ENCODE measurements at places on chromosomes 3 and 15.
A peak's percentile ranks its signal among the peaks of the same experiment; 100 is the strongest.

- DNase-seq = no peak
Measured at GRCh38 chr3:172324611-172325203, 123.5 kb downstream of the GHSR start.

GRCh38 chr3:55524565-55525244 is 37.6 kb upstream of the WNT5A start:
- DNase-seq = no peak

DNA sequence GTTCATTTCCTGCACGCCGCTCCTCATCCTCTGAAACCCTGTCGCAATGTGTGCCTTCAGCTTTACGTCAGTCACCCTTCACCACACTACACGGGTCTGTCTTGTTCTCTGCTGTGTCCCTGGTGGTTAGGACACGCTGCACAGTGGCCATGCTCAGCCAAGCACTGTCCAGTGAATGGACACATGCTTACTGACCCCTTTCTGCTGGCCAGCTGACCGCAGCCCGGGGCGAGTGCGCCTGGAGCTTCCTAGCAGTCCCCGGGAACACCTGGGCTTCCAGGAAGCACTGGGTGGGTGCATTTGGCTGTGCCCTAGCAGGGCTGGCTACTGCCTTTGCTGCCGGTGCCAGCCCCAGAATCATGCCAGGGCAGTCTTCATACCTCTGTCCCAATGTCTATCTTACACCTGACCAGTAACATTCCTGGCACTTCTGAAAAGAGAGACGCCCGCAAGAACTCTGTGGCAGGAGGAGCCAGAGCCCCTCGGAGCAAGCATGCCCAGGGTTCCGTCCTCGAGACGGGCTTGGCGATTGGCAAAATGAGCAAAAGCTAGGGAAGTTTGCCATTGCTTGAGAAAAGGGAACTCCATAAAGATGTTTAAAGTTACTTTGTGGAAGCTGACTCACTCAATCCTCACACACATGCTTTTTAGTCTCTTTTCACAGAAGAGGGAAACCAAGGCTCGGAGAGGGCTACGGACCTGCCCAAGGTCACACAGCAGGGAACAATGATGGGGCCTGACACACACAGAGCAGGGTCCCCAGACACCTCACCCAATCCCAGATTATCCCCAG is 15.7 kb upstream of the ZXDC start:
- no peak for DNase-seq

- DNase-seq = peak; percentile 30
Measured at GRCh38 chr3:129627350-129628168, 21.1 kb upstream of the PLXND1 start.

- DNase-seq = no peak
Measured at GRCh38 chr15:67843571-67844387, 3.9 kb upstream of the RNU6-1 start.

- no peak for DNase-seq
Measured at GRCh38 chr15:58528188-58528870, 96.5 kb downstream of the LIPC start.

DNA sequence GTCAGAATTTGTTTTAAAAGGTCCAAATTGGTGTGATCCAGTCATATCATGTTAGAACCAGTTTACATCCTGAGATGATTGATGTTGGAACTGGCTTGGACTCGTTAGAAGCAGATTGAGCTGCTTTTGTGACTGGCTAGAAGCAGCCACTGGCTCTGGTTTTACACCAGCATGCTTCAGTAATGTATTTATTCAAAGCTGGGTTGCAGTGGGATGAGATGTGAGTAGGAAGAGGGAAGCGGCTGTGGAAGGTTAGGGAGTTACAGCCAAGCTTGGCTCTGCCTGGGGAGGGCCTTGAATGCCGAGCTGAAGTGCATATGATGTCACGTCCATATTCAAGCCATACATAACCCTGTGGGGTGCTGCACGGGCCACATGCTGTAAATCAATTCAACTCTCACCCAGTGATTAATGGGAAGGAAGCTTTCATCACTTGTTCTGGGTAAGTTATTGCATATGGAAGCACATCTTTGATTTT is 104.0 kb upstream of the SMAD3 start:
- no peak for DNase-seq

DNA sequence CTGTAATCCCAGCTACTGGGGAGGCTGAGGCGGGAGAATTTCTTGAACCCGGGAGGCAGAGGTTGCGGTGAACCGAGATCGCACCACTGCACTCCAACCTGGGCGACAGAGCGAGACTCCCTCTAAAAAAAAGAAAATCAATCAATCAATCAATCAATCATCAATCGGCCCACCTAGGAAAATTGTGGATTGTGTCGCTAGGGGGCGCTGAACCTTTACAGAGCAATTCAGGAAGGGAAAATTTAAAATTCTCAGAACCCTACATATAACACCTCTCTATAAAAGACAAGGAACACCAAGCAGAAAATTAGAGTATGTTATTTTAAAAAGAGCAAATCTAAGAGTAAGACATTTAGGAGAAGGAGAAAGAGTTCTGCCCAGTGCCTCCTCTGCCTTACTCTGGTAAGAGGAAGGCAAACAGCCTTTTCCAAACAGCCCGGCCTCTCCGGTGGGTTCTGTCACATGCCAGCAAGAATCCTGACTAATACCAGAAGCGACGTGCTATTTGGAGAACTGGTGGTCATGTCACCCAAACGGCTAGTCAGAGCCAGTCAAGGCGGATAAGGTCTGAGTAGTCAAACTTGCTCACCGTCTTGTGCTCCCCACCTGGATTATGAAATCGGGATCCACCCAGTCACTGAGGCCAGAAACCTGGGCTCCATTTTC is 22.3 kb upstream of the SMCO1 start:
- DNase-seq = peak; percentile 52

DNA sequence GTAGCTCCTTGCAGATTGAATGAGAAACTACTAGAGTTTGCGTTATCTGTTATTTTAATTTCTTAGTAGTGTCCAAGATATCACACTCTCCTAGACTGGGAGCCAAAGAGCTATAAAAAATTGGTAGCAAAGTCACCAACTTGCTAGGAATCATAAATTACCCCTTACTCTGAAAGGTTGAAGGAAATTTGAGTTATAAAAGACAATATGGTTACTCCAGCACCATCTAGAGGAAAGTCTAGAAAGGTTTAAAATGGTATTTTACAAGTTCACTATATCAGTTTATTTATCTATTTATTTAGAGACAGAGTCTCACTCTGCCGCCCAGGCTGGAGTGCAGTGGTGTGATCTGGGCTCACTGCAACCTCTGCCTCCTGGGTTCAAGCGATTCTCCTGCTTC is 121.6 kb downstream of the RBPMS2 start:
- DNase-seq = no peak

DNA sequence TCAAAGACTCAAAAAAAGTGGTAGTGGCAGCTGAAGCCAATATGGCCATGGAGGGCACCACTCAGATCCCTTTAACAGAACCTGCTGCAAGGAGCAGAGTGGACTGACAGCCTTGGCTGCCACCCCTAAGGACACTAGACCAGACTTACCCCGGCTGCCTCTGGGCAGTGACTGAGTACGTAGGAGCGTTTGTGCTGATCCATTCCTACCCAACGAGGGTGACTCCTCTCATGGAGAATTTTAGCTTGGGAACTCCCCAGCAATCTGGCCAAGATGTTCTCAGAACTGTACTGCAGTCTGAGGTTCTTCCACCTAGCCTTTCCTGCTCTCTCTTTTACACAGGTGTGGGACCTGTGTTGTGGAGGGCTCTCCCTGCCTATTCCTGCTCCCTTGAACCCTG is 22.1 kb downstream of the CLEC3B start:
- no peak for DNase-seq

DNA sequence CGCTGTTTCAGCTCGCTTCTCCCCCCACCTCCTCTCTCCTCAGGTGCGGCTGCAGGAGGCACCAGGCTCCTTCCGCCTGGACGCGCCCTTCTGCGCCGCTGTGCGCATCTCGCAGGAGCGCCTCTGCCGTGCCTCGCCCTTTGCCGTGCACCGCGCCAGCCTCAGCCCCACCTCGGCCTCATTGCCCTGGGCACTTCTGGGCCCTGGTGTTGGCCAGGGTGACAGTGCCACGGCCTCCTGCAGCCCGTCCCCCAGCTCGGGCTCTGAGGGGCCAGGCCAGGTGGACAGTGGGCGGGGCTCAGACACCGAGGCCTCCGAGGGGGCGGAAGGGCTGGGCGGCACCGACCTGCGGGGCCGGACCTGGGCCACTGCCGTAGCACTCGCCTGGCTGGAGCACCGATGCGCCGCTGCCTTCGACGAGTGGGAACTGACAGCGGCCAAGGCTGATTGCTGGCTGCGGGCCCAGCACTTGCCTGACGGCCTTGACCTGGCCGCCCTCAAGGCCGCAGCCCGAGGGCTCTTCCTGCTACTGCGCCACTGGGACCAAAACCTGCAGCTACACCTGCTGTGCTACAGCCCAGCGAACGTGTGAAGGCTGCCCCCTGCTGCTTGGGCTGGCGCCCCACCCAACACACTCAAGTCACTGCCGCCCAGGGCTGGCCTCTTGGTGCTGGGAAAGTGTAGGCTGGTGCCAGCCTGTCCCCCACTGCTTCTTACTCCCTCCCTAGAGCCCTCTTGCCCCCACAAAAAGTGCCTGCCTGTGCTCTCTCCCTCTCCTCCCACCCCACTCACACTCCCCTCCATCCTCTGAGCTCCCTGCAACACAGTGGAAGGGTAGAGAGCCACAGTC is 7.1 kb downstream of the ALG3 start:
- DNase-seq = no peak

DNA sequence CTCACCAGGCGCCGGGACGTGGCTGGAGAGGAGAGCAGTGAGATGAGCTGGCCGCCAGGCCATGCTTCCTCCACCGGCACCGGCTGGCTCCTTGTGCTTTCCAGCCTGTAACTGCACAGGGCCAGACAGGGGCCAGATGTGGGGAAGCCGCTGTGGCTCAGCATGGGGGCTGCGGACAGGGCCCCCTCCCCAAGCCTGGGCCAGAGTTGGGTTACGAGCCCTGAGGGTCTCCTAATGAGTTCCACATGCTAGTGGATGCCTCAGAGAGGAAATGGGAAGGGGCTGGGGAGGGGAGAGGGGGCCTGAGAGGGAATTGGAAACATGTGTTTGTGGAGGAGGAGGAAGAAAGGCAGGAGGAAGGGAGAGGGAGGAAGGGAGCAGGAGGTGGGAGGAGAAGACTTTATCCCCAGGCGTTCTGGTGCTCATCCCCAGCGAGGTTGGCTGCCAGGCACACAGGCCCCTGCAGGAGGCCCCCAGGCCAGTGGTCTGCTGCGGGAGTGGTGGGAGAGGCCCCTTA is 11.7 kb upstream of the DUSP7 start:
- DNase-seq = no peak

GRCh38 chr15:99475754-99476412 is 89.9 kb upstream of the MEF2A start:
- no peak for DNase-seq

- no peak for DNase-seq
Measured at GRCh38 chr3:60577601-60578000, 673.7 kb downstream of the FHIT start.

DNA sequence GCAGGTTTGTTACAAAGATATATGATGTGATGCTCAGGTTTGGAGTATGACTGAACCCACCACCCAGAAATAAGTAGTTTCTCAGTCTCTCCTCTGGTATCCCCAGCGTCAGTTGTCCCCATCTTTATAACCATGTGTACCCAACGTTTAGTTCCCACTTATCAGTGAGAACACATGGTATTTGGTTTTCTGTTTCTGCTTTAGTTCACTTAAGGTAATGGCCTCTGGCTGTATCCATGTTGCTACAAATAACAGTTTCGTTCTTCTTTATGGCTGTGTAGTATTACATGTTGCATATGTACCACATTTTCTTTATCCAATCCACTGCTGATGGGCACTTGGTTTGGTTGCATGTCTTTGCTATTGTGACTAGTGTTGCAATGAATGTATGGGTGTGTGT is 132.3 kb downstream of the LMLN start:
- no peak for DNase-seq

- DNase-seq = no peak
Measured at GRCh38 chr3:156760333-156760732, 65.8 kb upstream of the LEKR1 start.

- DNase-seq = no peak
Measured at GRCh38 chr3:191768421-191768820, 307.5 kb downstream of the PYDC2 start.

- DNase-seq = no peak
Measured at GRCh38 chr3:51929420-51930003, 12.2 kb downstream of the RRP9 start.

- no peak for DNase-seq
Measured at GRCh38 chr3:97960993-97961766, 11.1 kb downstream of the RIOX2 start.

- no peak for DNase-seq
Measured at GRCh38 chr15:59522988-59523461, 85.0 kb downstream of the FAM81A start.

DNA sequence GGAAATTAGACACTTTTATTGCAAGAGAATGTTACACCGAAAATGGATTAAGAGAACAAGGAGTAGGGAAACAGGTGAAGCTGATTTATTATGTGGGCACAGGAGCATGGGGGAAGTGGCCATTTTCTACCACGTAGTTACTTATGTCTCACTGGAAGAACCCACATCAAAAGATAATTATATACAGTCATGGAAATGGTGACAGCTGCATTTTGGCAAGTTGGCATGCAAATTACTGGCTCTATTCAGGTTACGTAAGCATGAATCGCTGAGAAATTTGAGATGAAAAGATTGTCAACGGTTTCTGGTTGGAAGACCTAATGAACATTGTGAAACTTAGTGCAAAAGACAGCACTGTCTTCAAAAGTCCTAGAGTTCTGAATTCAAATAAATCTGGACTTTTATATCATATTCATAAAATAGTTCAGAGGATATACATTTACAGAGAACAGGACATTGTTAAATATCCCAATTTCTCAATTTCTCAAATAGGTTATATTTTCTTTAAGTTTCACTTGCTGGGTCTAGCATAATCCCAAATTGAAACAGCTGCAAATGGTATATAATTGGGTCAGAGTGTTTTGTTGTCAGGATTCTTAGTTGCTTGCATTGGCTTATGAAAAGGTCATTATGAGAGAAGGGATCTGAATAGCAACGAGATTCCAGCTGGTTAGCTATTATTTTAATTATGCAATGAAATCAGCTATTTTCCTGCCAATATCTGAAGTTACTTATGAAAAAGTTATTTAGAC is 567.8 kb downstream of the ZPLD1 start:
- DNase-seq = no peak

GRCh38 chr3:136672457-136672856 is 79.7 kb downstream of the STAG1 start:
- DNase-seq = no peak

DNA sequence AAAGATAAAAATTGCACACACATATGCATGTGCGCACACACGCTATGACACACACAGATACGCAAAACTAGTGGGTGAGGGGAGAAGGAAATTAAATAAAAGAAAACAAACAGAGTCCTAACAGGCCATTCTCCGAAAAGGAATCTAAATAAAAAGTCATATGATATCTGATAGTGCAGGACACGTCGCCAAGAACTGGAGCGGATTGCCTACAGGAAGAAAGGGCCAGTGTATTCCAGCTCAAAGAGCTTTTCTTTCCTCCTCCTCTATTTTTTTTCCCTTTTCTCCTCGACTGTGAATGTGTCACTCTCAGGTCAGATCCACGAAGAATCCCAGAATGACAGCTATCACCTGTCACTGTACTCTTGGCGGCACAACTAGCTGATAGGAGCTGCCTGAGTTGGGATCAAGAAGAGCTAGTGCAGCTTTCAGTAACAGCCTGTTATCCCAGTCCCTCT is 157.8 kb downstream of the TIGIT start:
- no peak for DNase-seq
